ENCODE measurements at places on chromosomes 7 and 10.

DNA sequence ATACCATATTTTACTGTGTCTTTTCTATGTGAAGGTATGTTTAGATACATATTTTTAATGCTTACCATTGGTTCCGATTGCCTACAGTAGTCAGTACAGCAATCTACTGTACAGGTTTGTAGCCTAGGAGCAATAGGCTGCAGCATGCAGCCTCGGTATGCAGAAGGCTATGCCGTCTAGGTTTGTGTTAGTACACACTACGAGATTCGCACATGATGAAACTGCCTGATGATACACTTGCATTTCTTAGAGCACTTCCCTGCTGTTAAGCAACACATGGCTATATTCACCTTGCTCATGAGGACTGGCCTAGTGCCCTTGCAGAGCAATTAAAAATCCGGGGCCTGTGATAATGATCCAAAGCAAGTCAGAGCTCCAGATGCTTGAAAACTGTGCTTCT lies 62.4 kb downstream of the MKX start:
- DNase-seq: no peak

DNA sequence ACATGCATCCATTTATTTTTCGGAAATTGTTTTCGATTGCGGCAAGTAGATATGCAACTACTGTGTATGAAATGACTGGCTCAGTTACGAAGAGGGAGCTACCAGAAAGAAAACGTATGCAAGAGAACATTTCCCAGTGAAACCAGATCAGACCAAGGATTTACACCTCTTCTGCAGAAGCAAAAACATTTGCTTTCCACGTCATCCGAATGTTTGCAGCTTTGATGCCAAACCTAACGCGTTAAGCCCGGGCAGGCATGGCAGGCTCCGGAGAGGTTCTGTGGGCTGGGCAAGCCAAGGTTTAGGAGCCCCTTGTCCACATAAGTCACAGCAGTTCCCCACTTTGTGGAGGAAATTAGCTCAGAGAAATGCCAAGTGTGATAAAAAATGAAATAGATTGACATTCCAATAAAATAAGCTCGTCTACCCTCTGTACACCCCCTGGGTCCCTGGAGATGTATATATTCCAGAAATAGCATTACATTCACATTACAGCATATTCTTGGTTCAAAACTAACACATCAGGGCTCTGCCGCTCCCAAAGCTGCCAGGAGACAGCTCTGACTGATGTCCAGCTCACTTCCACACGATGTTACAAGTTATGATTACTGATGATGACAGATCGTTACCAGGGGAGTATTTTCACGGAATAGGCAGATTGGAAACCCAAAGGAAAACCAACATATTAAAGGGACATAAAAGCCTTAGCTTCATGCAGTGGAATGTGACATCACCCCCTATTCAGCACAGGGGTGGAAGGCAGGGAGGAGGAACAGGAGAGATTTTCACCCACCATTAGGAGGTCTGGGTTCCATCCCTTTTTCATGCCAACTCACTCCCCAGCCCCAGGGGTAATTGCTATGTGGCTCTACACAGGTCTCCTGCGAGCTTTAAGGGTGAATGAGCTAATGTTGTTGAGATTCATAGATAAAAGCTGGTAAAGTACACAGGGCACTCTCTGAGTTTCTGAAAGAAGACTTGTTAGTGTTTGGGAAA lies 81.5 kb downstream of the LYZL1 start:
- DNase-seq: no peak

GRCh38 chr7:101936223-101936610 lies 118.8 kb downstream of the CUX1 start:
- DNase-seq: peak; percentile 40

DNA sequence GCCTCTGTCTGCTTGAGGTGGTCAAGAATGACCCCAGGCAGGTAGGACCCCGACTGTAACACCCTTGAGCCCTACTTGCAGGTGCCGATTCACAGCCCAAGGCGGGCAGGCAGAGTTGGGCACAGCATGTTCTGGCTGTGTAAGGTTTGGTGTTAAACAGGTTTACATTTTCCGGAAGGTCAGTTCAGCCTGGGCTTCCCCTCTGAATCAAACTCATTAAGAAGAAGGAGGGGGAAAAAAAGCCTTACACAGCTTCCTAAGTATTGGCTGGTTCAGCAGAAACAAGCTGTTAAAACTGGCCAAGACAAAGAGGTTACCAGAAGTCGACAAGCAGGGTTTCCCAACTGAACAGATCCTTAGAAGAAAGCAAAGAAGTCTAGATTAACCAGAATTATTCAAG lies 132.7 kb downstream of the PRPF18 start:
- no peak for DNase-seq

- DNase-seq: no peak
Observed at GRCh38 chr7:2474813-2475677, 1.2 kb downstream of the GRIFIN start.

DNA sequence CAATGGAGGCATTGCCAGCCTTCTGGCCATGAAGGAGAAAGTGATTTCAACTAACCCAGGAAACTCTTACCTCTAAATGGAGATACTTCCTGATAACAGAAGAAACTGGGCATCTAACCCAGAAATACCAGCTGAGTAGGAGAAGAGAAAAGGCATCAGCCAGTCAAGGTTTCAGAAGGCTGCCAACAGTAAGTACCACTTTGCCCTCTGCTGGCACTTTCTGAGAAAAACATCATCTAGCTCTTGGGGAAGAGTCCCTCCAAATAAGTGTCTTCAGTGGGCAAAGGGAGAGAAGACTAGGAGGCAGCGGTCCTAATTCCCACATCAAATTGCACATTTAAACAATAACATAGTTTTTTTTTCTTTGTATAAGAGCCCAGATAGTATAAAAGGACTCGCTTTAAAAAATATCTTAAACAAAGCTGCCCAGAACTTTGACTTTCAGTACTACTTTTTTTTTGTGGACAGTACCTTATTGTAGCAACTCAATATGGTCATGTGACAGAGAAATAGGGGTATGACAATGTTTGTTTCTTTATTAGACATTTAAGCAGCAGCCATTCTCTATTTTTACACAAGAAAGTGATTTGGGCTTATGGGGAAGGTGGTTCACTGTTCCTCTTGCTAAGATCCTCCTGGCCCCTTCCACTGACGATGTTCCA lies 157.3 kb downstream of the CTTNBP2 start:
- peak; percentile 46 for DNase-seq

DNA sequence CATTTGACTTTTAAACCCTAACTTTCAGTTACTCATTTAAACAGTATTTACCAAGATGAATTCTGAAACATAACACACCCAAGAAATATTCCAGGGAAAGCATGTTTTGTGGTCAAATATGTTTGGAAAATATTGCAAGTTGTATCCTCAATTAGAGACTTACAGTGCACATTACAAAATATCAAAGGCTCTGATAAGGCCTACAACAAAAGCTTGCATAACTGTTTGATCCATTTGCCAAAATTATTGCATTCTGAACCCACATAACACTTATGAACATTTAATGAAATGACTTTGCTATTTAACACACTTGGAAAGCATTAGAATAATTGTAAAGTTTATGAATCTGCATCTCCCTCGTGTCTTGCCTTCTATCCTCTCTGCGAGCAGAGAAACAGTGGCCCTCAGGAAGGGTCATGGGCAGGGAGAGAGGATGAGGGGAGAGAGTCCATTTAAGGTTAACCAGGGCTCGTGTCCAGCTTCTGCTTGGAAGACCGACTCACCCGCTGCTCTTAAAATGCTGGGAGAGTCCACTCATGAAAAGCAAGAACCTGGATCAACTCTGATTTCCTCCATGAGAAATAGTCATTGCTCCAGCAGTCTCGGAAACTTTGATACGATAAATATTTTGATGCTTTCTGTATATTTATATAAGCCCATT lies 408.2 kb upstream of the ZMIZ1 start:
- DNase-seq: no peak

DNA sequence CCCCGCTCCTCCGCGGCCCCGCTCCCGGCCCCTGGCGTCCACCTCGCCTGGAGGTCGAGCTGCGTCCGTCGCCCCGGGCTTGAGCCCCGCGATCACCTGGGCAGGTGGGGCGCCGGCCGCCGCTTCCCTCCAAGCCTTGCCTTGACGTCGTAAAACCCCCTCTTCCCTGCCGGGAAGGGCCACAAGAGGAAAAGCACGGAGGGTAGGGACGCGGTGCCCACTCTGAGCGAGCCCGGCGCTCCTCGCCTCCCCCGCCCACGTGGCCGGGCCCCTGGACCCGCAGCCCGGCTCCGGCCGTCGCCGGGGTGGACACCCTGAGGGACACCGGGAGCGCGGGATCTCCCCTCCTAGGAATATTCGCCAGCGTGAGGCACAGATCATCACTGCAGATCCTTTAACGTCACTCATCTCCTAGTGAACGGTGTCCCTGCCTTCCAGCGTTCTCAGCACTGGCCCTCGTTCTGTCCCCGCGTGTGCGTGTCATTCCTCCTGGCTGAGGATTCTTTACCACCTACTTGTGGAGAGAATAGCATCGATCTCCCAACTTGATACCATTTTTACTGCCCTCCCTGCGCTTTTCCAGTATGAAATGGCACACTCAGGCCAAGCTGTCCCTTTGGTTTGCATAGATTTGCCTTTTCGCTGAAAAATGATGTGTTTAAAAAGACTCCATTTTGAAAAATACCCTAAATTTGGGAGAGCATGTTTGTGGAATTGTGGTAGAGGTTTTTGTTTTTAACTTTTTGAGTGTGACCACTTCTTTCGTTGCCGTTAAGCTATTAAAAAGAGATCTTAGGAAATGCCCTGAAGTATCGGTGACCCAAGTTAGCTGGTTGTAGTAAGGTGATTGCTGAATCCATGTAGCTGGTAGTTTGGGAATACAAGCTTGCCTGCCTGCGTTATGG lies 649 bp downstream of the ACTR3B start:
- DNase-seq: no peak

DNA sequence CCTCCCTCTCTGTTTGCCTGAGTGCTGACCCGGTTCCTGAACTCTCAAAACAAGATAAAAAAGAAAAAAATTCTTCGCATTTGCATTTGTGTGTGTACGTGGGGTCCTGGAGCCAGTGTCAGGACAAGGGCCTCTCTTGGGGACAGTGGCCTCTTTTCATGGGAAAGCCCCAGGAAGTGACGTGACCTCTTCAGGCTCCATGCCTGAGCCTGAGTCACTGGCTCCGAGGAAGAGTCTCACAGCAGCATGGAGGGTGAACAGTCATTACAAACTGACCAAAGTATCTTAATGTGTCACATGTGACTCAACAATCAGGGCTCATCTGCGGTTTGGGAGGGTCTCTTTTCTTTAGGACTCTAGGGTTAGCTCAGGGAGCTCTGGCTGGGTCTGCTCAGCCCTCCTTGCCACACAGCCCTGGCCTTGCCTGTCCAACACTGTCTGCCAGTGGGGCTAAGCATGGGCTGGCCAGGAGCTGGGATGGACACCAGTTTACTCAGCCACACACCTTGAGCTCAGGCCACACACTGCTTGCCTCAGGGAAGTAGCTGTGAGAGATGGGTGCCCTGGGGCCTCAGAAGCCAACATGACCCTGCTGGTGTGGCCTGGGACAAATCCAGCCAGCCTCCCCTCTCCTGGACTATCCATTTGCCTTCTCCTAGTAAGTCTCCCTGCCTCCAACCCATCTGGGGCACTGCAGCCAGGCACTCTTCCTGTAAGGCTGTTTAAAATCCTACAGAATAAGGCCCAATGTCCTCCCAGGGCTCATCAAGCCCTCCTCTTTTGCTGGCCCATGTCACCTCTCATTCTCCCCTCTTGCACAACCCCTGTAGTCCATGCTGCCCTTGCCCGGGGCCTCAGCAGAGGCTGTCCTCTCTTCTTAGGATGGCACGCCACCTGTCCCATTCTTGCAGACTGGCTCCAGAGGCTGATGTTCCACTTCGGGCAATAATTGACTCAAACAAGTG lies 10.5 kb downstream of the TMEM273 start:
- DNase-seq: peak; percentile 85

DNA sequence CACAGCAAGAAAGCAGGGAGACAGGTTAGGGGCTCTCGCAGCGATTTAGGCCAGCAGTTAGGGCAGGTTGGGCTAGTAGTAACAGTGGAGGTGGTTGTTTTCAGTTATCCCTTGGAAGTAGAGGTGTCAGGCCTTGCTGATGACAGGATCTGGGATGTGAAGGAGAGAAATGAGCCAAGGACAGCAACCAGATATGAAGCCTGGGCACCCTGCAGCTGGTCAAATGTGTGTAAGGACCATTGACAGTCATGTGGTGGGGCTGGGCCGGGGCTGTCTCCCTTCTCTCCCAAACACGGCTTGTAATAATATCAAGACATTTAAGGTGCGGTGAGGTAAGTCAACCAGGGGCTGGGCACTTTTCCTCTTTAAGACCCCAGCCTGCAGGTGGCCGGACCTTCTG lies 112.5 kb upstream of the IGFBP3 start:
- no peak for DNase-seq

DNA sequence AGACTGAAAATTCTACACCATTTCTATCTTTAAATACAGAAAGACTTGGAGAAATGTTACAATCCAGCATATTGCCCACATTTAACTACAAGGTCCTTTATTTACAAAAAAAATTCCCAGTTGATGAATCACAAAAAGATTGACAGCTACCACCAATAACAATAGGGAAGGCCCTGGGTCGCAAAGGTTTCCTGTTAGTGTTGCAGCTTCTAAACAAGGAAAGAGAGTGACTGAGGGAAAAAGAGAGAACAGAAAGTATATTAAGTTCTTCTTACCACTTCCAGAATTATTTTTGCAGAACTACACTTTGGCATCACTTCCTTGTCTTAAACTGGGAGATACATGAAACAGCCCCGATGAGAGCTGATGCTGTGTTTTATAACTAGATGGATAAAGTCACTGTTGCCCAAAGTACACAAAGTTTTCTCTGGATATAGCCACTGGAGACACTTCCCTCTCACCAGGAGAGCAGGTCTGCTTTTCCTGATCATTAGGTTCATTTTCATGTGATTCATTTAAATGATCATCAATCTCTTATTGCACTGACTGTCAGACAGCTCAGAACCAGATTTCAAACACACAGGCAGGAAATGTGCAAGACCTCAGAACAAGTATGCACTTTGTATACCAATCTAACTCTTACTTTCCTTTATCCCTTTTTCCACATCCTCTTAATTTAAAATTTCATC lies 57.0 kb downstream of the SHTN1 start:
- no peak for DNase-seq

DNA sequence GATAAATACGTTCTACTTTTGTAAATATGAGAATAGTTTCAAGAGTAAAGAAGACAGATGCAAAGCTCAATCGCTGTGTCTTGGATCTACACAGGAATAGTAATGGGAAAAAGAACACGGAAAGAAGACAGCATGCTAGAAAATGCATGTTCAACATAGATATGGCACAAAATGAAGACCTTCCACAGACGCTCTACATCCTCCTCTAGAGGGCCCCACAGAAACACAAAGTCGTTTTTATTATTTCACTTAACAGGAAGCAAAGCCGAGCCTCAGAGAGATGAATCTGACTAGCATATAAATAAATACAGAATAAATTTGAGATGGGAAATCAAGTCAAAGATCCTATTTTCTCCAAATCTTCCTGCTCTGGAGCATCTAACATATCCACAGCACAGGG lies 292.6 kb downstream of the PARD3 start:
- DNase-seq: peak; percentile 32

GRCh38 chr10:102963756-102964025 lies 45.6 kb downstream of the CNNM2 start:
- DNase-seq: no peak

- no peak for DNase-seq
Observed at GRCh38 chr7:130903358-130903974, 169.5 kb upstream of the KLF14 start.
